Inflammatory macrophage treated with lipopolysaccharide for 4 hours (primary cell): ENCODE measurements at places on chromosomes 5 and 9.

- DNase-seq: no peak
Observed at GRCh38 chr5:135242866-135243555, 156.0 kb downstream of the MACROH2A1 start.

DNA sequence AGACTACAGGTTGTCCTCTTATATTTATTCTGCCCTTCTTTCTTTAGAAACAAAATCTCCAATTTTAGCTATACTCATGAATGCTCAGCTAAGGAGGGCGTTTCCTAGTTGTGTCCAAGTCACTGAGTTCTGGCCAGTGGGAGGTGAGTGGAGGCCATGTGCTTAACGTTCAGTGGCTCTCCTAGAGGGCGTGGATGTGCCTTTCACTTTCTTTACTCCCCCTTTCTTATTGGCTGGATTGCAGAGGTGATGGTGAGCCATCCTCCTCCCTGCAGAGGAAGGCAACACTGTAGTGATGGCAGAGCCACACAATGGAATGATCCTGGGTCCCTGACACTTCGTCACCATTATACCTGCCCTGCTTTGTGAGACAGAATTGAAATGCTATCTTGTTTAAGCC, 54.6 kb downstream of the ALG2 start:
- no peak for DNase-seq

DNA sequence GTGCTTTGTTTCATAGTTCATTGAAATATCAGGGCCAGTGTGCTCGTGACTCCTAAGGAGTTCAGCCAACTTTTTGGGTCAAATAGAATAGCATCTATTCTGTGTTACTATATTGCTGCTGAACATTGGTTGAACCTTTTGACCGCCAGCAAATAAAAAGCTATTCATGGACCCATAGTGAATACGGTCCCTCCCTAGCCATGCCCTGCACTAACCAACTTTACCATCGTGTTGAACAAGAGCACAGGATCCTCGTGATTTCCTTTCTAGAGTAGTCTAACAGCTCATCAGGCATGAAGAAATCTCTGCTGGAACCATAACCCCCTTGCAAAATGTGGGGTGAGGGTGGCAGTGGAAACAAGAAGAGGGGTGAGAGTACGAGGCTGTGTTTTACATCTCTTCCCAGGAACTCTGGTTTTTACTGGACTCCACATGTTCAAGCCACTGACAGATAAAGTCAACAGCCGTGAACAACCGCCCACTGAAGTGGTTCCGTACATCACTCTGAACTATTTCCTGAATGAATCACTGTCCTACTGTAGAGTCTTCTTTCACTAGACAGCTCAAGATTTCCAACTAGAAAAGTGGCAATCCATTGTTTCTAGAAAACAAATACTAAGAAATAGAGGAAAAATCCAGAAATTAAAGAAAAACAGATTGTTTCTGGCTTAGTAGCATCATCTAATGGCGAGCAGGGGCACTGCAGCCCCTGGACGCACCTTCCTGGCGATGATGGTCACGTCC, 70.1 kb upstream of the SPATA31E1 start:
- DNase-seq: peak; percentile 69

GRCh38 chr9:89606624-89607311, 2.0 kb downstream of the GADD45G start:
- peak; percentile 64 for DNase-seq

DNA sequence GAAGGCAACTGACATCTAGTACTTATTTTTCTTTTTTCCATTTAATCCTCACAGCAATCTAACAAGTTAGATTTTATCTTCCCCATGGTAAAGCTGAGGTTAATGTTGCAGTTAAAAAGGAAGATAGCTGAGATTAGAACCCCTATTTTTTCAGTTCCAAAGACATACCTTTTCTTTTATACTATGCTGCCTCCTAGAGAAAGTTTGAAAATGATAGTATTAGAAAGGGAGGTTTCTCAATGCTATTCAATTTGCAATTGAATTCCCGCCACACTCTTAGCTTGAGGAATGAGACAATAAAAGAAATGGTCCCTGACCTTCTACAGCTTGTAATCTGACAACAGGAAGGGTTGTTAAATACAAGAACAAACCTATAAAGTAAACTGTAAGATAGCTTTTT, 195.9 kb upstream of the TRIM32 start:
- no peak for DNase-seq

- no peak for DNase-seq
Observed at GRCh38 chr9:29214154-29214689, 1640.9 kb upstream of the C9orf72 start.

DNA sequence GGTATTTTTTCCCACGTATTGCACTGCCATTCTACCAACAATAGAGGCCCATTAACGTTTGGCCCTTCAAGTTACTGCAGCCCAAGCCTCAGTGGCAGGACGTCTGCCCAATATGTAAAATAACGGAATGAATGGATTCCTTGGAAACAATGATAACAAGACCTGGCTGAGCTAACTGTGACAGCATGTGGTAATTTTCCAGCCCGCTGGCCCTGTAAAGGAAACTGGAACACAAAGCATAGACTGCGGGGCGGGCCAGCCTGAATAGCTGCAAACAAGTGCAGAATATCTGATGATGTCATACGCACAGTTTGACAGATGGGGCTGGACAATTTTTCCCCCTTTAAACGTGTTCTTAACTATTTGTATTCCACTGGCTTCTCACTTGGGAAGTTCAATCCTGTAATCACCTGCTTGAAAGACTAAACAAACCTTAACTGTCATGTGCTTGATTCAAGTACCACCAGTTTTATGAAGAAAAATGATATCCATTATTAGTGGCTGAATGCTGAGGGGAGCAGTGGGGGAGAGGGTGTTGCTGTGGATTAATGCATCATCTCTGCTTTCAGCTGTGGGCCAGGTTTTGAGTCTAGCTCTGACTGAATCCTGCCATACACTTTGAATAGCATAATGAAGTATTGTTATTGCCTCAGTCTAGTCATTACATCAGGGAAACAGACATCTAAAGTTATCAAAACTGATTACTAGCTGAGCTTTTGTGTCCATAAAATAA, 323.9 kb downstream of the TMEM161B start:
- no peak for DNase-seq

GRCh38 chr9:75591972-75592371, 298.5 kb upstream of the PCSK5 start:
- no peak for DNase-seq

- DNase-seq: no peak
Observed at GRCh38 chr9:105143136-105143430, 101.4 kb upstream of the SLC44A1 start.

GRCh38 chr9:94798708-94799107, 72.2 kb downstream of the AOPEP start:
- DNase-seq: no peak

DNA sequence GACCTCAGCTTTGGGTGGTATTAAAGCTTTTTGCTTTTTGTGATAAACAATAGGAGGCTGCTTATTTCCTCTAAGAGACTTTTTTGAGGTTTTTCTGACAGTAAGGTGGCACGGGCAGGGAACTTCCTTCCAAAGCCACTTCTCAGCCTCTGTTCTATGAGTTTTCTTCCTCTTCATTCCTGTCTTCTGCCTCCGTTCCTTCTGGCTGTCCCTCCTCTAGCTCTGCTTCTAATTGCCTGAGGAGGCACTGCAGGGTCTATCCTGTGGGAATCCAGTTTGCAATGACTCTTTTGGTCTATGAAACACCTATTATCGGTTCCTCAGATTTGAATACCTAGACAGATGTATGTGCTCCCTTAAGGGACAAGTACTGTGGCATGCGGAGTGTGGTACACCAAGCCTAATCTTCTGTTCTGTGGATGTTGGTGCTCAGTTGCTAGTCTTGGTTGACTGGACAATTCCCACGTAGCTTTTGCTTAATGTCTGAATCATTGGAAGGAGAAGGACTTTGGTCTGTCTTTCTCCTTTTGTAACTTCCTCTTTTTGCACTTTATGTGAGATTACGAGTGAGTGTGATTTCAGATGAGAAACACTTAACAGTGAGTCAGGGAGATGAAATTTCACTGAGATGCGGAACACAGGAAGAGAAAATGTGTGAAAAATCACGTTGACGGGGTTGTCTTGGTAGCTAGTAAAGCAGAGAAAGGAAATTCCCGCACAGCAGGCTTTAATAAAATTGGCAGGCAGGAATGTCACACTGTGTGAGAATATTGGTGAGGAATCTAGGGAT, 305.2 kb downstream of the EFNA5 start:
- DNase-seq: peak; percentile 96

GRCh38 chr9:126623314-126623666, 9.6 kb downstream of the LMX1B start:
- DNase-seq: no peak

GRCh38 chr9:88742483-88742882, 207.5 kb downstream of the NXNL2 start:
- DNase-seq: no peak

- no peak for DNase-seq
Observed at GRCh38 chr9:91572044-91572443, 148.4 kb upstream of the NFIL3 start.

DNA sequence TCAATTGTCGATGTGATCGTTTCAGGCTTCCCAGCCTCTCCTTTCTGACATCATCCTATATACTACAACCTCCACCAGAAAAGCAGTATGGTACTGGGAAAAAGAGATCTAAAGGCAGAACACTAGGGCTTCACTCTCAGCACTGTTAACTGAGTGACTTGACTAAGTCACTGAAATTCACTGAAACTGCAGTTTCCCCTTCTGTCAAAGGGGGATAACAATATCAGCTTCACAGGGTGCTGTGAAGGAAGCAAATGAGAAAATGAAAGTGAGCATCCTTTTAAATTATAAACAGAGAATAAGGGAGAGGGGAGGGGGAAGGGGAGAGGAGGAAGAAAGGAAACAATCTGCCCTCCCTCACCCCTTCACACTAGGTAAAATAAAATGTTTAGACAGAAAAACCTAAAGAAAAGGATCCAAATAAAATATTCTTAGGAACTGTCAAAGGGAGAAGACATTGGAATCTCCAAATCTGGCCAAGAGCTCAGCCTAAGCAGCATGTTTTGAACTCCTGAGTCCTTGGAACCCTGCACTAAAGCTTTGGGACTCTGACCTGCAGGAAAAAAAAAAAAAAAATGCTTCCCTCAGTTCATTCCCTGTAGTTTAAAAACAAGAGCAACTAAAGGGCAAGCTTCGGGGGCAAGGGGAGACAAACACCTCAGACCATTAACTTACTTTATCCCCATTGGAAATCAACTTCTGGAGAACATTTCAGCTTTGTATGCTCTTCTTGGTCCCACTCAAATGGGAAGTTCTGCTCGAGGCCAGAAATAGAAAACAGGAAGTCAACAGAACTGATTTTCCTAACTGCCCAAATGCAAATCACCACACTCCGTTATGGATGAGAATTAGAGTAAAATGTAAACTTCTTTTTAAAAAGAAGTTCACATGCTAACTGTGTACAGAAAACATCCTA, 178.3 kb downstream of the DEPDC1B start:
- DNase-seq: peak; percentile 86

DNA sequence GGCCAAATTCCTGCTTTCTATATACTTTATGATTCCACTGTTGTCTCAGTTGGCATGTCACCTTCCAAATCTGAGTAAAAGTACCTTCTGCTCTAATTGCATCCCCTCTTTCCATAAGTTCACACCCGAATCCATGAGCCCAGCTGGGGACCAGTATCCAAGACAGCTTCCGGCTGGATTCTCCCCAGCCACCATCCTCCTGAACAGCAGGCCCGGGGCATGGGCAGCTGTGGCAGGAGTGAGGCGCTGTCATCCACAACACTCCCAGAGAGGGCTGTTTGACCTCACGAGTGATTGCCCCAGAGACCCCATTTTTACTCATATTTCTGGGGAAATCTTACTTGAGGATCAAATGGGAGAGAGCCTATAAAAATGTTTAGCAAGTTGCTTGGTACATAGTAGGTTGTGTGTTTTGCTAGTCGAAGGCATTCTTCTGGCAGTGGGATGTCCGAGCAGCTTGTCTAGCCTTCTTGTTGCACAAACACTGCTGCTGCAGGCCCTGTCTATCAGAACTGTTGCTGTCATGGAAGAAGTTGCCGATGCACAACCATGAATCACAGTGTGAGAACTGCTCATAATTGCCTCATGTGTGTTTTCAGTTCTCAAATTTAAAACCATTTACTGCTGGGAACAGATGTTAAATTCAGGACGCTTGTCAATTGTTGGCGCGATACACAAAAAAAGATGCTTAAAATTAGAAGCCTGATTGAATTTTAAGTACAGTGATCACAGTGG, 93.8 kb downstream of the HSPA4 start:
- DNase-seq: peak; percentile 70

DNA sequence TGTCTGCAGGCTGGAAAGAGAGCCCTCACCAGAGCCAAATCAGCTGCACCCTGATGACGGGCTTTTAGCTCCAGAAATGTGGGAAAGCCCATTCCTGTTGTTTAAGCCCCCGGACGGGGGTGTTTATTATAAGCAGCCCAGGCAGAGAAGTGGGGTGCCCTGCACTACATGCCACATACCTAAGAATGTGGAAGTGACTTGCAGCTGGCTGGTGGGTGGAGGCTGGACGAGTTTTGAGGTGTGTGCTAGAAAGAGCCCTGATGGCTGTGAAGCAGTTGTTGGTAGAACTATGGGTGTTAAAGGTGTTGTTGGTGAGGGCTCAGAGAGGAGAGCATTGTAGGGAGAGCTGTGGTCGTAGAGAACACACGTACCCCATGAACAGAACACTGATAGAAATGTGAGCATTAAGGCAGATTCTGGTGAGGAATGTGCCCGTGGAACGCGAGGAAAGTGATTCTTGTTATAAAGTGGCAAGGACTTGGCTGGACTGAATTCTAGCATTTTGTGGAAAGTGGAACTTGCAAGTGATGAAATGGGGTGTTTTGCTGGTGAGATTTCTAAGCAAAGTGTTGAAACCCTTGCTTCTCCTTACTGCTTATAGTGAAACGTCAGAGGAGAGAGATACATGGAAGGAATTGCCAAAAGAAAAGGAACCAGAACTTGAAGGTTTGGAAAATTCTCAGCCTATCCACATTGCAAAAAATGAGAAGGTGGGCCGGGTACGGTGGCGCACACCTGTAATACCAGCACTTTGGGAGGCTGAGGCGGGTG, 38.9 kb downstream of the AHRR start:
- DNase-seq: peak; percentile 86

GRCh38 chr9:136373300-136374182, at the start of gene CARD9:
CARD9 (minus strand) TSS chr9:136373669; CDS start chr9:136372078, 1,591 bp downstream.
- peak; percentile 91 for DNase-seq

DNA sequence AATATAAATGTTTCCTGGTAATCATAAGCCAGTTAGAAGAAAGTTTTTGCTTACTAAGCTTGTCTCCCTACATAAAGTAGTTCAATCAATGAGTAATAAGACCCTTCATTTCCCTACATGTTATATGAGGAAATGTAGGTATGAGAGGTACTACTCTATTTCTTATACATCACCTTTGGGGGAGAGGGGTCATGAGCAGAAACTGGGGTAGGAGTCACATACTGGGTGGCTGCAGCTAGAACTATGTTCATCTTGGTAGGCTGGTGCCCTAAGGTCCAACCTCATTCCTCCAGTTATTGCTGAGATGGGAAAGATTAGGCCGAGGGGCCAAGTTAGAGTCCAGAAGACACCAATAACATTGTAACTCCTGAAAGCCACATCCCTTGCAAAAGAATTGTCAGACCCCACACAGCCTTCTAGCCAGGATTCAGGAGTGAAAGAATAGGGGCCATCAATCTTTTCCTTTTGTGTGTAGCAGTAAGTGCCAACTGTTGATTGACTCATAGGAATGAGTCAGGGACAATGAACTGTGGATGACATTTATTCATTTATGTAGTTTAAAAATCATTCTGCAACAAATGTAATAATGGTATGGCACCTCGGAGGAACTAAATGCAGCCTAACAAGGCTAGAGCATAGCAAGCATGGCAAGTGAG, 21.6 kb upstream of the SREK1 start:
- no peak for DNase-seq
